Hippocampal formation (tissue), 2 donors: ENCODE measurements at places on chromosomes 12 and 14.
A peak's percentile ranks its signal among the peaks of the same experiment; 100 is the strongest.

DNA sequence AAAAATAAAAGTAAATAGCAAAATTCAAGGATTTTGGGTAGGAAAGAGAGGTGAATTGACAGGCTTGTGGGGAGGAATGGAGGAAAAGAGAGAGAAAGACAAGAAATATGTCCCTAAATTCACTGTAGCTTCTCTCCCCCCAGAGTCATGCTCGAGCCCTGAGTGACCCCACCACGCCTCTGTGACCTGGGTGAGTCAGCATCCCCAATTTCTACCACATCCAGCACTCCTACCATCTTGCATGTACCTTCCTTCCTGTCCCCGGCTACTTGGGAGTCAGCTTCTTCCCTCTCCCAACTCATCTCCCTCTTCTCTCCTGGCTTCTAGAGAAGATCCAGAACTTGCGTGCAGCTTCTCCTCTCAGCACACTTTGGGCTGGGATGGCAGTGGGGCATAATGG lies 9.8 kb downstream of the ZNF219 start:
- DNase-seq = no peak

- DNase-seq = no peak
Measured at GRCh38 chr12:90757957-90758356, 197.0 kb downstream of the CCER1 start.

DNA sequence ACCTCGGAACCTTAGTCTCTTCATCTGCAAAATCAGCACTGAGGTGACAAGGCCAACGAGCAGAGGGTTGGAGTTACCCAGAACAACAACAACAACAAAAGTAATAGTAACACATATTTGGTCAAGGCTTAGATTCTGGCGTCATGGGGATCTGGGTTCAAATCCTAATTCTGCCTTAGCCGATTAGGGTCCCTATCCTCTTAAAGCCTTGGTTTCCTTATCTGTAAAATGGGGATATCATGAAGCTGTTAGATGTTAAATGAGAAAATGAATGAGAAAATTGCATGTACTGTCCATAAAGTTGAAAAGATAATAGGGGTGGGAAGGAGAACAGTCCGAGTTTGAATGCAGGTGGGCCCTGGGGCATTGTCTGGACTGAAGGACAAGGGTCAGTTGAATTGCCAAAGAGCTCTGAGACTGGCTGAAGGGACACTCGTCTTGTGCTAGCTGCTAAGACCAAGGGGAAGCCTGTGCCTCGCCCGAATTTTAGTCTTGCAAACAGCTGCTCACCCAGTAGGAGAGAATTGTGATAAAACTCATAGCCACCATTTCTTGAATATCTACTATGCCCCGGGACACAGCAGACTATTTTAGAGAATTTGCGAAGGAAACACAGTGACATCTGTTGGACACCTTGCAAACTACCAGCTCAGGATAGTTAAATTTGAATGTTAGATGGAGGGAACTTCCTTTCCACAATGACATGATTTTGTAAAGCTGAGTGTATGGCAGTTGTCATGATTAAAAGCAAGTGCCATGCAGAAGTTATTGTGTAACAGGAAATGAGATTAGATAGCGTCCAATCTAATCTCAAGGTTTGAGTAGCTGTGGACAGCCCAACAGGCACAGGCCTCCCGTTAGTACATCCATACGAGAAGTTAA lies 6.8 kb upstream of the HNF1A start:
- DNase-seq = peak; percentile 67

DNA sequence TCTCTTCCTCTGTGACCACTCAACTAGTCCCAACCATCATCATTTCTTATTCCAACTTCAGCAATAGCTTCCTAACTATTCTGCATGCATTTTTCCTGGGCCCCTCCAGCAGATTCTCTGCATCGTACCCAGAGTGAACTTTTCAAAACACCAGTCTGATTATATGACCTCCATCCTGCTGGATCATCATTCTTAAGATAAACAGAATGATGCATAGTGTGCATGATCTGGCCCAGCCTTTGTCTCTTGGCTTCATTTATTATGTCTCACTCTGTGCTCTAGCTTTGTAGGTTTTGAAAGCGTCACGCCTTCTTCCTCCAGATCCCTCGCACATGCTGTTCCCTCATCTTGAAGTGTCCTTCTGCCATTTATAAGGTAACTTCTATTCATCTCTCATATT lies 46.3 kb upstream of the SLC38A4 start:
- DNase-seq = no peak

- DNase-seq = no peak
Measured at GRCh38 chr14:32633224-32633859, 304.2 kb downstream of the AKAP6 start.

DNA sequence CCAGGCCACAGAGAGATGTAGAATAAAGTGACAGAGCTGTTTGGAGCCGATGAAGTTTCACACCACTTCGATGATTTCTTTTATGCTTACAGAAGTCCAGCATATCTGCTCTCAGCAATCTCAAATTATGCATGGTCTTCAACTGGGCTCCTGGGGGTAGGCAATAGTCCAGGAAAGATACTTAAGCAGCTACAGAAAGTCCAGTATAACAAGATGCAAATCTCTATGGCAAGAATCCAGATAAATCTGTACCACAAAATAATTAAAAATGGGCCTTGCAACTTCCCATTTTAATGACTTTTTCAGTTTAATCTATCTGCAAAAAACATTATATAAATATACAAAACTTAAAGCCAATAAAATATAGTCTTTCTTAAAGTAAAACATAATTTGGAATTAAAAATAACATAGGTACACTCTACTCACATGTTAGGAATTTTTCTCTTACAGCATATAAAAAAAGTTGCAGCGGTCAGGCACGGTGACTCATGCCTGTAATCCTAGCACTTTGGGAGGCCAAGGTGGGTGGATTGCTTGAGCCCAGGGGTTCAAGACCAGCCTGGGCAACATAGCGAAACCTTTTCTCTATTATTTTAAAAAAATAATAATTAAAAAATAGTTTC lies 20.5 kb upstream of the RAD51AP1 start:
- no peak for DNase-seq

GRCh38 chr12:93297032-93297431 lies 80.7 kb upstream of the NUDT4 start:
- DNase-seq = no peak

GRCh38 chr12:28844718-28845117 lies 304.4 kb upstream of the FAR2 start:
- no peak for DNase-seq

DNA sequence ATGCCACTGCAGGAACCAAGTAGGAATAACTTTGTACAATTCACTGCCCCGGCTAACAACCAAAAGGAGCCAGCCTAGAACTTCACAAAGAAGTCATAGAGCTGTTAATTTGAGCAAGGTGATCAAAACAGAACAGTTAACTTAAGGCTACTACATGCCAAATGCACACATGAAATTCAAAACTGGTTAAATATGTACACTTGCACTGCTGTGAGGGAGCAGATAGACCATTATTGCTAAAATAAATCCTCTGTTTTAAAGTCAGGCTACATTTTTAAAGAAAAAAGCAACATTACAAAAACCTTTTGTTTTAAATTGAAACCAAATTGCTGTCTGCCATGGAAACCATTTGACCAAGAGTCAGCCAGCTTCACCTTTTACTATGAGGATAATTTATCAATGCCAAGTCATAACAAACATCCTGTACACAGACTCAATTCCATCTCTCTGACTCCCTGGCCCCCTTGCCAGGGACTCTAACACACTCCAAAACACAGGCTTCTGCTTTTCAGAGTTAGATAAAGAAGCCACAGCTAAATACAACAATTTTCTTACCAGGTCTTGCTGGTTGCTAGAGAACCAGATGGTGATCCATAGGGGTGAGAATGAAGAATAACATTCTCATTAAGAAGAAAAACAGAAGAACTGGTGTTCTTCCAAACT lies 84.0 kb downstream of the LRP6 start:
- no peak for DNase-seq

DNA sequence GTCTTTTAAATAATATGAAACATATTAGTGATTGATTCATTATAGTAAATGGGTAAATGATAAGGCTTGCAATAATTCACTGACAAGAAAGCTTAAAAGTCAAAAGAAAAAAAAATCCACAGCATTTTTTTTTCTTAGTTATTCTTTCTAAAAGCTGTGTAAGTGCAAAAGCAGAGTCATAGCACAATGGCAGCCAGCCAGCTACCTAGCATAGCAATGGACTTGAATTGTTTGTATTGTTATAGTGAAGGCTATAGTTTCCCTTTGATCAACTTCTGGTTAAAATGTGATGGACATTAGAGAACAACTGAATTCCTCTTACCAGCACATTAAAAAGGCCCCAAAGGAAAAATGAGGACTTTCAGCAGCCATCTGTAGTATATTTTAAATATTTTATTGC lies 232.1 kb downstream of the NAV3 start:
- no peak for DNase-seq

- DNase-seq = no peak
Measured at GRCh38 chr14:74048281-74048680, 29.1 kb downstream of the BBOF1 start.

DNA sequence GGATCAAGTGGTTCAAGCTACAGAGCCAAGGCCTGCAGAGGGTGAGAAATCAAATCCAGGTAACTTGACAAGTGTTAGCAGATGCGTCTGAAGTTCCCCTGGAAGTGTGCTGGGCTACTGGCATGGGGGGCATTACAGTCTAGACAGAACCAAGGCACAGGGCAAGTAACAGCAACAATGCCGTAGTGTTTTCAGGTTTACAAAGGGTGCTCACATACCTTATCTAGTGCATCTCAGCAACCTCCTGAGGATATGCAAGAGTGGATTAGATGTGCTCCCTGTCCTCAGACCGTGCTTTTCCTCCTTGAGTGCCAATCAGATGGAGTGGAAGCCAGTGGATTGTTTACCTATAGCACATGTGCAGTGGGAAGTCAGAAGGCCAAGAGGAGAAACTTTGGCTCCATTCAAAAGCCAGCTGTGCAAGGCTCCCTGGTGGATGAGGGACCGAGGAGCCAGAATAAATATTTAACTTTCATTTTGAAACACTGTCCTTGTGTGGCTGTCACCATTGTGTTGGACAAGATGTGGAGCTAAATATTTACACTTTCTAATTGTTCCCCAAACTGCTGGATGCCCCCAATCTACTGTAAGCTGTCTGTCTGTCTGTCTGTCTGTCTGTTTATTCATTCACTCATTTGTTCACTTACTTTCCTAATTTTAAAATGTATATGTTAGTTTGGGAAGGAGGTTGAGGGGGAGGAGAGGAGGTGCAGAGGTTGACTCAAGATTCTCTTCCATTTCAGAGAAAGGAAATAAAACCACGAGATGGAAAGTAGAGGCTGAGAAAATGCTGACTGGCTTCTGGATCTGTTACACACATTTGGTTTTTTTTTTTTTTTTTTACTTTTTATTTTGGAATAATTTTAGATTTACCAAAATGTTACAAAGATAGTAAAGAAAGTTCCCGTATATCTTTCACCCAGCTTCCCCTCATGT lies 184.0 kb upstream of the PARP11 start:
- no peak for DNase-seq

GRCh38 chr12:70907412-70907811 lies 13.1 kb downstream of the PTPRR start:
- no peak for DNase-seq

- no peak for DNase-seq
Measured at GRCh38 chr12:83893101-83893500, 1019.5 kb downstream of the SLC6A15 start.

- peak; percentile 46 for DNase-seq
Measured at GRCh38 chr12:23949348-23950209, at the start of gene SOX5. SOX5 (minus strand) TSS chr12:23949670; CDS start chr12:23949601, 69 bp downstream.
